Pulmonary artery endothelial cell (primary cell): ENCODE measurements at places on chromosomes 5 and 9.

DNA sequence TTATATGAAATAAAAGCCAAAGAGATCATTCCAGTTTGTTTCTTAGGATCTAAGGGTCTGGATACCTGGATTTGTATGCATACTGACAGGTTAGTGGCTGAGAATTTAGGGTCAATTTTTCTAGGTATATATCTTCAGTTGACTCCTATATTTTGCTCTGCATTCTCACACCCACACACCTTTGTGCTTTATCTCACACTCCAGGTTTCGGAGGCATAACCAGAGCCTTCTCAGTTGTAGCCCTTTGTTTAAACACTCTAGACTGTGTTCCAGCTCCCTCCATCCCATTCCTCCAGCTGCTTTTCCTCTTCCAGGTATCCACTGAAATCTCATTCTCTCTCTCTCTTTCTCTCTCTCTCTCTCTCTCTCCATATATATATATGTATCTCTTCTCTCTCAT lies 10.6 kb upstream of the MOCS2 start:
- no peak for DNase-seq

GRCh38 chr5:148297731-148298130 lies 14.5 kb upstream of the SPINK7 start:
- no peak for DNase-seq

DNA sequence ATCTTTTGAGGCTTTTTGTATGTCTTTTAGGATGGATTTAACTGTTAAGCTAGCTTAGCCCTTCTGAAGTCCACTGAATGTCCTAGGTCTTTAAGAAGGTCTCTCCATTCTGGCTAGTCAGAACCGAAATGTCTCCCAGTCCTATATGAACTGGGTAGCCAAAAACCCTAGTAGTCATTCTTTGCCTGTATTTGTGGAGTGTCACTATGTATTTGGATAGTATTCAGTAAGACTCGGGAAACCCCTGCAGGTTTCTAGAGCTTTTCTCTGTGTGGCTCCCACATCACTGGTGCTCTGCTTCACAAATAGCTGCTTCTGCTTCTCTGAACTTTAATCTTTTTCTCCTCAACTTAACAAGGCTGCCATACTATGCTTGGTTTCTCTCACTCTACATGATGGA lies 68.0 kb downstream of the RIC1 start:
- no peak for DNase-seq

DNA sequence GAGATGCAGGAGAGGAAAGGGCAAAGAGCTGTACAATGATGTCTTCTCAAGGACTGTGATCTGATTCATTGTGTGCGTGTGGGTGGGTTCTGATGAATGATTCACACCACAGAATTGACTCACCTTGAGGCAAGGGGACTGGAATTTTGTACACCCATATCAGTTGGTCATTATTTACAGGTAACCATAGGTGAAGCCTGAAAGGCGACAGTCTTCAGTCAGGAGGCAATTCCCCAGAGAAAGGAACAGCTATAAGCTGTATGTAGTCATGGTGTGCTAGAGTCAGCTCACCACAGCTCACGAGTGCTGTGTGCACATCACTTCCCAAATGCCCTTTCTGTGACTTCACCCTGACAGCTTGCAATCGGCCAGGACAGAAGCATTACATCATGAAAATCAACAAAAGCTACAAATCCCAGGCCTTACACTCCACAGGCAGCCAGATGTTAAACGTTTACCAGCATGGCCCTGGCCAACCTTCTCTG lies 87.6 kb upstream of the RPS23 start:
- DNase-seq = no peak

DNA sequence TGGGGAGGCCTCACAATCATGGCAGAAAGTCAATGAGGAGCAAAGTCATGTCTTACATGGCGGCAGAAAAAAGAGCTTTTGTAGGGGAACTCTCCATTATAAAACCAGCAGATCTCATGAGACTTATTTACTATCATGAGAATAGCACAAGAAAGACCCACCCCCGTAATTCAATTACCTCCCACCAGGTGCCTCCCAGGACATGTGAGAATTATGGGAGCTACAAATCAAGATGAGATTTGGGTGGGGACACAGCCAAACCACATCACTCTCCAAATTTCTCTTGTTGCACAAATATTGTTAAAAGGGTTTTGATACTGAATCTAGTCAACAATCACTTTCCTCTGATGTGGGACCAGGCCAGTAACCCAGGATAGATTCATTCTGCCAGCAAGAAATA lies 1176.1 kb downstream of the CDH9 start:
- no peak for DNase-seq

DNA sequence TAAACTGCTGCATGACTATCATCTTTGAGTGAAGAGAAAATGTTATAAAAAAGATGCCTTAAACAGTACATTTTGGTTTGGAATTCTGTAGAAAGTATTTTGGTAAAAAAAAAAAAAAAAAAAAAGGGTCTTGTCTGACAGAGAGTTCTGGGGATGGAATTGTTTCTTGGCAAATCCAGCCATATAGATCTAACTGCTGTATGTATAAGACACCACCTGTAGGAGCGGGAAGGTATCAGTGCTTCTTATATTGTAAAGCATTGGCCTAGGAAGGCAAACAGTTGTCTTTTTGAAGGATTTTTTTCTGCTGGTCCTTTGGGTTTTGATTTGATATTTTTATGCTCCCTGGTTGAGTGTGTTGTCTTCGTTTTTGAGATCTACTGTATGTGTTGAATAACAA lies 2.8 kb downstream of the PURA start:
- no peak for DNase-seq

- no peak for DNase-seq
These were observed 188.7 kb downstream of the GADD45G start for GRCh38 chr9:89793551-89793950.

DNA sequence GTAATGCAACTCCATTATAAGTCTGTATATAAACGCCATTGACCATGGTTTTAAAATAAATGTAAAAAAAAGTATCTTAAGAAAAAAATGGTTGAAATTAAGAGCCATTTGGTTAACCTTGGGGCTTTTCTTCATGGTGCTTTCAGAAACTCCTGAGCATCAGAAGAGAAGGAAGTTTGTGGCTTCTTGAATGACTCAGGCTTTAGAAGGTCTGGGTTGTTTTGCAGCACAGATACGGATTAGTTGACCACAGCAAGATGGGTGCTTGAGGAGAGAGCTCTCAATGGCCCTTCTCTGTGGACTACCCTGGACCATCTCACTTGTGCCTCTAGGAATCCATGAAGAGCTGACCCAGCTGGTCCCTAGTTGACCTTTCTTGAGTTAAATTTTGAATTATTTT lies 189.5 kb downstream of the TMEM38B start:
- no peak for DNase-seq

DNA sequence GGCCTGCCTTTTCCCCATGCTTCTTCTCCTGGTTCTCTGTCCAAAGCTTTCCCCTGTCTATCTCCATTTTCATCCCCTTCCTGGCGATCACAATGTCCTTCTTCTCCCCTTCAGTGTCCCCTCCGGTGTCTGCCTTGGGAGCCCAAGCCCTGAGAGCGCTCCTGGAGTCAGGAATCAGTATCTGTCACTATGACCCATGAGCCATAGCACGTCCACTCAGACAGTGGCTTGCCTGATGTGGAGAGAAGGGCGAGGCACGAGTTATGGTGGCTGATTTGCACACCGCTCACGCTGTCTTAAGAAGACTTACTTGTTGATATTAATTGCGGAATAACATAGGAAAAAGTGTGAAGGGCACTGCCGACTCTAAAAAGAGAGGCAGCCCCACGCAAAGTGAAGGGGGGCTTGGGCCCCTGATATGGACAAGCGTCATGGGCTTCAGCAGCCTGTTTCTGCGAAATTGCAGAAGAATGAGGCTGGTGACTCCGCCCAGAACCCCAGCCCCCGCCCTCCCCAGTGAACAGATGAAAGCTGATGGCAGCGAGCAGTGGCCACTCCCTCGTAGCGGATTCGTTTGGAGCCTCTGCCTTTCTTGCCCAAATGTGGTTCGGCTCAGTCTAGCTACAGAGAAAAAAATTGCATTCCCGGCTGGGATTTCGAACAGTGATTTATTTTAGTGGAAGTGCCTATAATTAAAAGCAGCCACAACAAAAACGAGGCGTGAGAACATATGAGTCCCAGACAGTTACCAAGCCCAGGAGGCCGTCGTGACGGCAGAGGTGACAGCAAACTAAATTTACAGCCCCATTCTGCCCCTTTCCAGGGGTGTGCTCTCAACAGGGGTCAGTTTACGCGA lies 149.8 kb downstream of the ICE1 start:
- no peak for DNase-seq

GRCh38 chr5:151051066-151051930 lies 29.5 kb downstream of the TNIP1 start:
- peak; percentile 57 for DNase-seq

- DNase-seq = peak; percentile 20
These were observed 46.4 kb downstream of the ERMP1 start for GRCh38 chr9:5786370-5787127.

DNA sequence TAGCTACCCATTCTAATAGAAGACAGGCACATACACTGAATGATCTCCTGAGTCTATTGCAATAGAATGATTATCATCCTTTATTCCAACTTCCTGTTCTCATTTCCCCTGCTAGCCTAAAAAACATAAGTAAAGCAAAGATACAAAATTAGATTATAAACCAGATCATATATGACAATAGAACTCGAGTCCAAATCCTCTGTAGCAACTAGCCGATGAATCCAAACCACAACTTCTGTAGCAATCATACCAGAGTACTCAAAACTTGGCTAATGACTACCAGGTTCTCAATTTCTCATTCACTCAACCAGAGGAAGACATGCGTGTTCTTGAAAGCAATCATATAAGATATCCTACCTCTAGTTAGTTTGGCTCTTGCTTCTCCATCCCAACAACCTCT lies 622.1 kb downstream of the PSAT1 start:
- no peak for DNase-seq

- DNase-seq = peak; percentile 29
These were observed 1.3 kb upstream of the PHPT1 start for GRCh38 chr9:136847826-136848392.

DNA sequence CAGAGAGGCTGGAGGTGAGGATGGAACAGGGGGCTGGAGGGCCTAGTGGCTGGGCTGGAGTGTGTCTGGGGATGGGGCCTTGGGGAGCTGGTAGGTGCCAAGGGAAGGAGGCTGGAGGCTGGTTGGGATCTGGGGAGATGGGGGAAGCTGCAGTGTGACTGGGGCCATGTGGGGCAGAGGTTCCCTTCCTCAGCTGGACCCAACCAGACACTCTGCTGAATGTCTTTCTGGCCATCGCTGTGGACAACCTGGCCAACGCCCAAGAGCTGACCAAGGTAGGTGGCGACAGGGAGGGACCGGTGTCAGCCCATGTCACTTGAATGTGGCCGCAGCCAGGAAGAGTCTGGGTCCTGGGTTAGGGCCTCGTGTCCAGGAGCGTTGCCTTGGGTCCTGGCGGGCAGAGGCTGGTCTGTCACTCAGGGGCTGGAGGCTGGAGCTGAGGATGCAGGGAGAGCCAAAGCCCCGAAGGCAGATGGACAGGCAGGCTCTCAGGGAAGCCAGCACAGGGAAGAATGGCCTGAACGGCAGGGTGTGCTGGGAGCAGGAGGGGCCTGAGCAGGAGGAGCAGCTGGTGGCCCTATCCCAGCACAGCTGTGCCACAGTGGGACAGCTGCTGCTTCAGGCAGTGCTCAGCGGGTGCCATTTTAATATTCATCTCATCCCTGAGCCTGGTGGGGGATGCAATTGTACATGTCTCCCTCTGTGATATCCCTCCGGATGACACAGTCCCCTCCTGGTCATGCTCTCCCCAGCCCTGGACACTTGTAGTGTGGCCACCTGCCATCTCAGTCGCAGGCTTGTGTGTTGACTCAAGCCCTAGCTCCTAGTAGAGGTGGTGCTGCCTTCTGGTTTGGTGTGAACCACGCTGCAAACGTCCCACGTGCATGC lies 132.5 kb downstream of the CACNA1B start:
- DNase-seq = no peak

DNA sequence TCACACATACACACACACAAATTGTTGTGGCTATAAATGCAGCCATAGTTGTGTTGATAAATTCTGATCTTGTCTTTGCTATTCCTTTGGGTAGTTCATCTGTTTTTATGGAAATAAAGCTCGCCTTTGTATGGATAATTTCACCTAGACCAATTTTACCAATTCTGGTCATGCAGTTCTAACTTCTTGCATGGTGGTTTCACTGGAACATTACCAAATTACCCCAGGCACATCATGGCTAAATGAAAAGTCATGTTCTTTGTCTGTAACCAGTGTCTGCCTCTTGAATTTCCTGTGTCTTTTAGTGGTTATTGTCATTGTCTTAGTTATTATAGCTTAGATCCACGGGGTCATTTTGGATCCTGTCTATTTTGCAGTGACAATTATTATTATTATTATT lies 50.3 kb upstream of the TMC1 start:
- DNase-seq = no peak

- DNase-seq = no peak
These were observed 107.7 kb upstream of the SV2C start for GRCh38 chr5:75975496-75975895.

DNA sequence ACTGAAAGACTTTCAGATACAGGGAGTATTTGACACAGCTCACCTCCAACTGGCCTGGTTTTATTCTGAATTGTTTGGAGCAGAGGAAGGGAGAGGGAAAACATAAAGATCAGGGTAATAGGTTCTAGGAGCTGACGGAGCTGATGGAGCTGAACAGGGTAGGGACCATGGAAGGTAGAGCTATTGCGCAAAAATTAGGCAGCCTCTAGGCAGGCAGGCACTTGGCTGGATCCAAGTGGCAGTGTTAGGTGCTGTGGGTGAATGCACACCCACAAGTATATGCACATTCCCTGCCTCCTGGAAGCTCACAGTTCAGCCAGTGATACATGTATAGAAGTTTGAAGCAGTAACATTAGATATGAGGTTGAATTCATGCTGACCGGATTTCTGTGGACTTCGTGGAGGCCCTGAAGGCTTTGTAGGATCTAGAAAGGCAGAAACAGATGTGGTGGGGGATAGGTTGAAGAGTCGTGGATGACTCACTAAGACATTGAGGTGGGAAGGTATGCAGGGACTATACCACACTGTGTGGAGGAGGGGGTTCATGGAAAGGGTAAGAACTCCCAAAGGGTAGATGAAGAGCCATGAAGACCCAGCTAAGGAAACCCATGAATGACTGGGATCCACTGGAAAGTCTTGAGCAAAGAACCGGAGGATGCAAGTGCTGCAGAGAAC lies 50.8 kb downstream of the WWC1 start:
- DNase-seq = no peak

DNA sequence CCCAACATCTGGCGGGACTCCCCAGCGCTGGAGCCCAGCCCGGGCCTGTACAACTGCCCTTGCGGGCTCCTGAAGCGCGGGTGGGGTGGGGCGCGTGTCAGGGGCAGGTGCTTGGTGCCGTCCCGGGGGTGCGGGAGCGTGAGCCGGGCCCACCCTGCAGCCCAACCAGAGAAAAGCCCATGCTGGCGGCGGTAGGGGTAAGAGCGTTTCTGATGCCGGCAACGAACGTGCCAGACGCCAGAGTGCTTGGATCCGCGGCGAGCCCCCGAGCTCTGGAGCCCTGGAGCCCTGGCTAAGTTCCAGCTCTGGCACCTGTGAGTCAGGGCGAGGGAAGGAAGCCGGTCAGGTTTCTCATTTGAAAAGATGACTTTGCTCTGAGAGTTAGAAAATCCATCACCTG lies 58.0 kb downstream of the ZNF510 start:
- no peak for DNase-seq

- DNase-seq = no peak
These were observed 347.9 kb upstream of the SEMA6A start for GRCh38 chr5:116922532-116922931.

GRCh38 chr9:120394058-120394669 lies 185.8 kb downstream of the CDK5RAP2 start:
- DNase-seq = no peak

- no peak for DNase-seq
These were observed 8.9 kb upstream of the NREP start for GRCh38 chr5:111765613-111766571.

GRCh38 chr5:37833990-37834389 lies 5.9 kb downstream of the GDNF start:
- DNase-seq = no peak

GRCh38 chr9:128026255-128026772 lies 40.8 kb downstream of the NAIF1 start:
- DNase-seq = no peak
